ENCODE measurements at places on chromosomes 5 and 9.

DNA sequence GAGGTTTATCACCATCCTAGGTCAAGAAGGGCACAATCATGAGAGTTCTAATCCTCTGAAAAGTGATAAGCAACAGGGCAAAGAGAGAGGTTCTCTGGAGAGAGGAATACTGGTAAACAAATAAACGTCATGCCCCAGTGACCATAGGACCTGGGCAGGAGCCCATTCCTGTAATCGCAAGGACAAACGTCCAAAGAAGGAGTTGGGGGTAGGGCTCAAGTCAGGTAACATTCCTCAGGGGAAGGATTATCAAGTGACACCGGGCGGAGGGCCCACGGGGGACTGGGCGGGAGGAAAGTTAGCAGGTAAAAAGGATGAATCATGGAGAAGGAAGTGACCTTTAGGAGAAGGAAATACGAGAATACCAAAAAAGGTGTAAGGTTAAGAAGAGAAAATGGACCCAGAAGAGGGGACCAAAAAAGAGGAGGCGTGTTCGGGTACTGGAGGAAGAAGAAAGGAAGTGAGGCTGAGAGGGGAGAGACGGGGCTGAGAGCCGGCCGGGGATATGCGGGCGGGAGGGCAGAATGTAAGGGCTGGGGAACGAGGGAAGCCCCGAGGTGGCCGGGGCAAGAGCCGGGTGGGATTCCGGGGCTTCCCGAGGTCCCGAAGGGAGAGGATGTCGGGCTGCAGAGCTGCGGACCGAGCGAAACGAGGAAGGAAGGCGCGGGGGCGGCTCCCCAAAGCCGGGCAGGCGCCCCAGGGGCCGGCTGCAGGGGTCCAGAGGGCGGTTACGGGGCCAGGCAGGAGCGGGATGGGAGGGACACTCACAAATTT, 583 bp downstream of the DIAPH1 start:
- H3K4me1 ChIP-seq, result peaks cover 45% of the 10 kb centered on the region
- peak overlapping the region; percentile 91 for H3K27ac ChIP-seq
- peak overlapping the region; percentile 72 for H3K4me3 ChIP-seq
- DNase-seq, result peak; percentile 85
- no peaks in the 10 kb centered on the region for H3K27me3 ChIP-seq
- H3K36me3 ChIP-seq, result peaks cover 14% of the 10 kb centered on the region

- no peak overlapping the region for H3K4me3 ChIP-seq
- no peak for DNase-seq
- no peak overlapping the region for H3K27ac ChIP-seq
- H3K27me3 ChIP-seq, result no peaks in the 10 kb centered on the region
Measured at GRCh38 chr5:113518884-113519283, 5.4 kb downstream of the YTHDC2 start.

- peaks cover 18% of the 10 kb centered on the region for H3K27me3 ChIP-seq
- H3K36me3 ChIP-seq, result no peaks in the 10 kb centered on the region
- H3K4me1 ChIP-seq, result no peaks in the 10 kb centered on the region
- no peak overlapping the region for H3K27ac ChIP-seq
- DNase-seq, result no peak
- no peak overlapping the region for H3K4me3 ChIP-seq
Measured at GRCh38 chr5:177389241-177390169, 5.3 kb downstream of the SLC34A1 start.

DNA sequence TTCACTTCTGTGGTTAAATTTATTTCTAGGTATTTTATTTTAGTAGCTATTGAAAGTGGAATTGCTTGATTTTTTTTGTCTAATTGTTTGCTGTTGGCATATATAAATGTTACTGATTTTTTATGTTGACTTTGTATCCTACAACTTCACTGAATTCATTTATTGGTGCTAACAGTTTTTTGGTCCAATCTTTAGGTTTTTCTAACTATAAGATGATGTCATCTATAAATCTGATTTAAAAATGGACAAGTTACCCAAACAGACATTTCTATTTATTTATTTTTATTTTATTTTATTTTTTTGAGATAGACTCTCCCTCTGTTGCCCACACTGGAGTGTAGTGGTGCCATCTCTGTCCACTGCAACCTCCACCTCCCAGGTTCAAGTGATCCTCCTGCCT, 162.3 kb downstream of the COX7C start:
- no peak for DNase-seq
- no peaks in the 10 kb centered on the region for H3K27me3 ChIP-seq
- H3K36me3 ChIP-seq, result no peaks in the 10 kb centered on the region

GRCh38 chr9:115385383-115386122, 267.6 kb upstream of the TNC start:
- H3K36me3 ChIP-seq, result peaks cover 5% of the 10 kb centered on the region
- no peak overlapping the region for H3K4me3 ChIP-seq
- H3K4me1 ChIP-seq, result no peaks in the 10 kb centered on the region
- DNase-seq, result peak; percentile 17
- H3K27ac ChIP-seq, result no peak overlapping the region

GRCh38 chr9:103281126-103281525, 286.0 kb downstream of the CYLC2 start:
- no peaks in the 10 kb centered on the region for H3K4me1 ChIP-seq
- H3K4me3 ChIP-seq, result no peak overlapping the region
- peaks cover 11% of the 10 kb centered on the region for H3K36me3 ChIP-seq
- H3K27me3 ChIP-seq, result no peaks in the 10 kb centered on the region

- H3K27me3 ChIP-seq, result no peaks in the 10 kb centered on the region
- no peaks in the 10 kb centered on the region for H3K4me1 ChIP-seq
- no peak overlapping the region for H3K4me3 ChIP-seq
- DNase-seq, result no peak
- H3K27ac ChIP-seq, result no peak overlapping the region
Measured at GRCh38 chr5:133741396-133741795, 129.1 kb upstream of the FSTL4 start.

DNA sequence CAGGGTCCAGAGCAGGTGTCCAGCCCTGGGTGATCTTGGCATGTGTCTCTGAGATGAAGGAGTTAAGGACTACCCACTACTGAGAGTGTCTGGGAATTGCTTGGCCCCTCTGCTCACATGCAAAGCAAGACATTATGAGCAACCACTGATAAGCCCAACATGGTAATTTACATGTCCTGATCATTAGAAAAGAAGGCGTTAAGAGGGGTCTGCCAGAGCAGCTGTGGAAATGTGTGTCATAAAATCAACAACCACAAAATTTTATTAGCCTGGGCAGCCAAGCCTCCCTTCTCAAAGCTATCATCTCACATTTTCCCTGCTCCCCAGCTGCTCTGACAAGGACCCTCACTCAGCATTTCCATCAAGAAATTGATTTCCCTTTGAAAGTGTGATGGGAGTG, 351.0 kb downstream of the SPOCK1 start:
- no peaks in the 10 kb centered on the region for H3K36me3 ChIP-seq
- peaks cover 14% of the 10 kb centered on the region for H3K4me1 ChIP-seq
- H3K27me3 ChIP-seq, result no peaks in the 10 kb centered on the region
- H3K27ac ChIP-seq, result no peak overlapping the region

DNA sequence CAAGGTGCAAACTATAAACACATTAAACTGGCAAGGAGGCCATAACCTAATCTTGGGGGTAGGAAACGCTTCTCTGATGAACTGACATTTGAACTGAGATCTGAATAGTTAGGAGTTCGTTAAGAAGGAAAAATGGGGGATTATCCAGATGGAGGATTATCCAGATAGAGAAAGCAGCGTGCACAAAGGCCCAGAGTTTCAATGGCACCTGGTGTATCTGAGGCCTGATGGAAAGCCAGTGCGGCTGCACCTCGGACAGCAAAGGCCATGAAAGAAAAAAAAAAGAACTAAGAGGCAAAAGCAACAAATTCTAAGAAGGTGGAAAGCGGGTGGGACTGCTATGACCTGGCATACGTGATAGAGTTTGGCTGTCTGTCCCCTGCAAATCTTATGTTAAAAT, 13.0 kb upstream of the CTNNAL1 start:
- no peak overlapping the region for H3K27ac ChIP-seq
- no peaks in the 10 kb centered on the region for H3K4me1 ChIP-seq
- H3K36me3 ChIP-seq, result no peaks in the 10 kb centered on the region
- no peak for DNase-seq
- H3K4me3 ChIP-seq, result no peak overlapping the region

GRCh38 chr5:139652788-139653241, 4.7 kb downstream of the CXXC5 start:
- peaks cover 59% of the 10 kb centered on the region for H3K4me1 ChIP-seq
- 0 out of 2 replicates have a peak, but pooled peaks cover 6% of the 10 kb centered on the region for H3K27me3 ChIP-seq
- no peaks in the 10 kb centered on the region for H3K36me3 ChIP-seq
- DNase-seq, result no peak
- peak overlapping the region; percentile 34 for H3K4me3 ChIP-seq

DNA sequence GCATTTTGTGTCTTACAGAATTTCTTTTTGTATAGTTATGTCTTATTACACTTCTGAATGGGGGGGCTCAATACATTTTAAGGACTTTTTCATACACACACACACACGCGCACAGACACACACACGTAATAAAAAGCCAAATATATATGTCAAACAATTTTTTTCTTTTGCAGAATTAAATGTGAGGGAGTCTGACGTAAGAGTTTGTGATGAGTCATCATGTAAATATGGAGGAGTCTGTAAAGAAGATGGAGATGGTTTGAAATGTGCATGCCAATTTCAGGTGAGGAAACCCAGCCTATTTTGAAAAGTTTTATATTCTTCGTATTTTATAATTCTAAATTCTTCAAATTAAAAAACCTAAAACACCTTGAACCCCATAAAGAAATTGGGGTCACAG, 25.6 kb downstream of the TMEFF1 start:
- no peaks in the 10 kb centered on the region for H3K36me3 ChIP-seq
- DNase-seq, result no peak
- no peaks in the 10 kb centered on the region for H3K27me3 ChIP-seq
- H3K4me1 ChIP-seq, result peaks cover 33% of the 10 kb centered on the region
- H3K4me3 ChIP-seq, result no peak overlapping the region
- peak overlapping the region; percentile 65 for H3K27ac ChIP-seq

GRCh38 chr5:99005506-99005905, 76.7 kb upstream of the CHD1 start:
- H3K36me3 ChIP-seq, result no peaks in the 10 kb centered on the region
- no peak overlapping the region for H3K27ac ChIP-seq
- no peak overlapping the region for H3K4me3 ChIP-seq
- H3K4me1 ChIP-seq, result 0 out of 2 replicates have a peak, but pooled peaks cover 7% of the 10 kb centered on the region
- no peaks in the 10 kb centered on the region for H3K27me3 ChIP-seq

DNA sequence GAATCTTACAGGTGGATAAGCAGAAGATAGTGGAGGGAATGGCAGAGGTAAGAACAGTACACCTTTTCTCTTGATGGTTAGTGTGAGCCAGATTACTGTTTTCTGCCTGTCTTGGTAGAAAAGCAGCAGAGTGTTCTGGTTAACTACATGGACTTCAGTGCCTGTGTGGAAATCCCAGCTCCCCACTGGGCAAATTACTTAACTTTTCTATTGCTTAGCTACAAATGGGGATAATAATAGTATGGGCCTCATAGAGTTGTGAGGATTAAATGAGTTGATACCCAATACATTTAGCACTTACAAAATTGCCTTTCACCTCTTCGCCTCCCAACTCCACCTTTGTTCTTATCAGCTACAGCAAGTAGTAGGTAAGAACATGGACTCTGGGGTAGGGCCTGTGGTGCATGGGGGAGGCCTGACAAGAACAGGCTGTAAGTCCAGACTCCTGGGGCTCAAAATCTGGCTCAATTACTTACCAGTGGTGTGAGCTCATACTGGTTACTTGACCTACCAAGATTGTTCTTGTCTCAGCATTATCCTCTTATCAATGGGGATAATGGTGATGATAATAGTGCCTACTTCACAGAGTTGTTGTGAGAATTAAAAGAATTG, 125.1 kb downstream of the LIFR start:
- peaks cover 9% of the 10 kb centered on the region for H3K4me1 ChIP-seq
- H3K36me3 ChIP-seq, result no peaks in the 10 kb centered on the region
- H3K27me3 ChIP-seq, result no peaks in the 10 kb centered on the region

GRCh38 chr5:172085738-172086137, 79.3 kb upstream of the FBXW11 start:
- no peak for DNase-seq
- no peaks in the 10 kb centered on the region for H3K36me3 ChIP-seq
- no peaks in the 10 kb centered on the region for H3K4me1 ChIP-seq
- H3K4me3 ChIP-seq, result no peak overlapping the region

DNA sequence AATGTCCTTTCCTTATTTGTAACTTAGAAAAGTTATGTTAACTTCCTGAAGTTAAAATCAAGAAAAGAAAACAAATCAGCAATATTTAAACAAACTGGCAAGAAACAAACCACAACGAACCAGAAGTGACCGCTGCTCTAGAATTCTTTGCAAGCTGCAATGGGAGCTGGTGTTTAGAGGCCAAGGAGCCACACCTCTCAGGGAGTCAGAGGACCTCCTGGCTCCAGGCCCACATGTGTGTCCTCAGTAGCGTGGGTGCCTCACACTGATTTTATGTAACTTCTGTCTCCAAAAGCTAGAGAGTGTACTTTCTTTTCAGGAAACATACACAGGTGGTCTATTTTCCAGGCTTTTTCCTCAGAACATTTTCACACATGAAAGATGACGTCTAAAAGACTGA, 100.4 kb downstream of the IRX2 start:
- H3K4me3 ChIP-seq, result no peak overlapping the region
- no peaks in the 10 kb centered on the region for H3K27me3 ChIP-seq
- H3K36me3 ChIP-seq, result no peaks in the 10 kb centered on the region
- no peak overlapping the region for H3K27ac ChIP-seq
- DNase-seq, result no peak
- H3K4me1 ChIP-seq, result no peaks in the 10 kb centered on the region

DNA sequence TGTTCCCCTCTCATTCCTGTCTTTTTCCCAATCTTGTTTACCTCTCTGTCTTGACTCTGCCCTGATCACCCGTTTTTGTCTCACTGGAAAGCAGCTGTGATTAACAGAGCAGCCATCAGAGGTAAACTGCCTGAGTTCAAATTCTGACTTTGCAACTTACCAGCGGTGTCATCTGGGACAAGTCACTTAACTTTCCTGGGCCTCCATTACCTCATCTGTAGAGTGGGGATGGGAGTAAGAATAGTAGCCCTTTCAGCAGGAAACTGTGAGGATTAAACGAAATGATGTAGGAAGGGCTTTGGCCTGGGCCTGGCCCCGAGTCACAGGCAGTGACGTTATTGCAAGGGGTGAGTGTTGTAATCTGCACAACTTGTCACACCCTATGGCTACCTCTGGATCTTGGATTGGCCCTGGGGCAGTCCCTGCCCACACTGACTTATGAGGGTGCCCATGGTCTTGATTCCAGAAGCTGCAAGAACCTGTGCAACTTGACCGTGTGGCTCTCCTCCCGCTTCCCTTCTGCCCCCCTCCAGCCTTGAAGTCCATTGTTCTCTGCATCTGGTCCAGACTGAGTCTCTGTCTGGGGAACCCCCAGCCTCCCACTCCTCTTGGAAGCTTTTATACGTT, 657 bp upstream of the PCDH12 start:
- no peak overlapping the region for H3K27ac ChIP-seq
- H3K4me1 ChIP-seq, result peaks cover 16% of the 10 kb centered on the region
- DNase-seq, result no peak
- H3K36me3 ChIP-seq, result no peaks in the 10 kb centered on the region
- no peaks in the 10 kb centered on the region for H3K27me3 ChIP-seq

GRCh38 chr9:125949703-125950460, 202.7 kb downstream of the PBX3 start:
- peaks cover 25% of the 10 kb centered on the region for H3K4me1 ChIP-seq
- no peak overlapping the region for H3K4me3 ChIP-seq
- no peak for DNase-seq
